ENCODE measurements at places on chromosomes 5 and 9.

- DNase-seq = no peak
These were observed 77.8 kb upstream of the RAPGEF1 start for GRCh38 chr9:131817627-131818026.

- no peak for DNase-seq
These were observed 45.5 kb upstream of the KIF2A start for GRCh38 chr5:62260513-62260912.

DNA sequence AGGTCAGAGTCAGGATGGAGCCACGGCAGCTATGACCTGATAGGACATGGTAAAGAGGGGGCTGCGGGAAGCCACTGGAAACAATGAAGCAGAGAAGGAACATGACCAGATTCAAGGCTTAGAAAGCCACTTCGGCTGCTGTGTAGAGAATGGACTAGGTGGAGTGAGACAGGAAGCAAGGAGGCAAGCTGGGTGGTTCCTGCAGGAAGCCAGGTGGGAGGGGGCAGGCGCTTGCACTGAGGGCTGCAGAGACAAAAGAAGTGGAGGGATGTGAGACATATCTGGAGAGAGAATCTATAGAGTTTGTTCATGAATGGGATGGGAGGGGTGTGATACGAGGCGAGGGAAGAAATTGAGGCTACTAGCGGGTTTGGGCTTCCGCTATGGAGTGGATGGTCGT, 19.0 kb upstream of the N4BP3 start:
- DNase-seq = no peak

- no peak for DNase-seq
These were observed 32.3 kb downstream of the GLRA1 start for GRCh38 chr5:151892393-151892792.

DNA sequence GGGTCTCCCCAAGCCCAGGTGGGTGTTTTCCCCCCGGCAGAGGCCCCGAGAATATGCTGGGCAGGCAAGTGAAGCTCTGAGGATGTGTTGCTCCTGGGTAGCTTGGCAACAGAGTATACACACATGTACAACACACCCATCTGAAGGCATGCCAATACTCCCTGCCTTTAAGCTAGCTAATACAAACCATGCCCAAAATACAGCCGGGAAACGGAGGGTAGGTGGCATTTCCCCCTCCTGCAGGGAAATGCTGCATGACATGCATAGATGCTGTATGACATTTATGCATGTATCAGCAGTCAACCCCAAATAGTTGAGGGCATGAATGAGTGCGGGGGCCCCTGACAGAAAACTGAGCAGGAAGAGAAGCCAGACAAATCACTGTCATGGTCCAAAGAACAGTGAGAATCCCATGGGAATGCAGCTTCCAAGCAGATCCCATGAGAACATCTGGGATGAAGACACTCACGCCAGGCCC, 614.1 kb downstream of the EBF1 start:
- DNase-seq = no peak

GRCh38 chr5:95822542-95823181, at the start of gene GLRX:
Gene GLRX, minus strand, starts transcription at chr5:95822726. Its CDS starts 64 bp downstream, at chr5:95822662.
- peak; percentile 48 for DNase-seq

DNA sequence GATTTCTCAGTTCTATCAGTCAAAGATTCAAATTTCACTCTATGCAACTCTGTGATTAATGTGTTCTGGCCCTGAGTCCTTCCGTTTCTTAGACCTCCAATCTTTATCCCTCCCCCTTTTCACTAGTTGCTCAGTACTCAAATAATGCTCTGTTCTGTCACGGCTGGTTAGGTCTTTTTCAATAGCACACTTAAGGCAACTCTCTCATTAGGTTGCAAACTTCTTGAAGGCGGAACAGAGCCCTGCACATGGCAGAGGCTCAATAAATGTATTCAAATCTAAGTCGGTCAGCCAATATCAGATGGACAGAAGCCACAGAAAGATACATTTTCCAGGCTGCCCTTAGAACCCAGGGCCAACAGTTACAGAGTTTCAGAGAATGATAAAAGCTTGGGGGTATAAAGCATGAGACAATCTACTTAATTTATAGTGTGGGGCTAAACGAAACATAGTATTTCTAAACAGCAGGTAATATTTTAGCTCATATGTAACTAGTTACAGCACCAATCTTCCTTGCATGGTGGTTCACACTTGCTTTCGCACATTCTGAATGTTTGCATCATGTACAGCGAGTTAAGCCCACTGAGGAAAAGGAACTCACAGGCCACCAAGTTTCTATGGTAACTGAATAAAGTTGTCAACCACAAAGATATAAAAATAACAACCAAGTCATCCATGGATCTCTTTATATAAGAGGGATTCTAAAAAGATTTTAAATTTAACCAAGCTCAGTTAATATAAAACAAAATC, 67.1 kb upstream of the GOLPH3 start:
- DNase-seq = no peak

GRCh38 chr5:150021491-150022157, 21.1 kb downstream of the HMGXB3 start:
- DNase-seq = no peak

- no peak for DNase-seq
These were observed 130.4 kb downstream of the CRB2 start for GRCh38 chr9:123486431-123486830.

GRCh38 chr5:158739951-158740757, 359.6 kb downstream of the EBF1 start:
- no peak for DNase-seq

- no peak for DNase-seq
These were observed 73.6 kb downstream of the PIP5K1B start for GRCh38 chr9:68778635-68779034.

GRCh38 chr9:36109071-36109470, 27.5 kb upstream of the GLIPR2 start:
- DNase-seq = no peak

DNA sequence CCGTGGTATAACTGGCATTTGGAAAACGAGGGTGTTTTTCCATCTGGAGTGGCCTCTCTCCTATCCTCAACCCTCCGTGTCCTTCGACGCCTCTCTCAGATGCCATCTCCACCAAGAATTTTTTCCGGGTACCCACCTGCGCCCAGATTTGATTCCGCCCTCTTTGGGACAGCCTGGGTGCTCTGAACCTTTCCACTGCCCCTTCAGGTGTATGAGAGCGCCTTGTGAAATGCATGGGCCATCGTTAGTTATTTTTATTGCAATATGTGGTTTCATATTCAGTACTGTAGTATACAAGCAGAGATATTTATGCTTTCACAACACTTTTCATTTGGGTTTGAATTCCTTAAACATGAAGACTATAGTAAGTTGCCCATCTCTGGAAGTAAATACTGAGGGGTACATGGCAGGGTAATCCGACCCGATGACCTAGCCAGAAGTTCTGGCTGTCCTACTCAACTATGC, 78.2 kb upstream of the IFNE start:
- DNase-seq = no peak

DNA sequence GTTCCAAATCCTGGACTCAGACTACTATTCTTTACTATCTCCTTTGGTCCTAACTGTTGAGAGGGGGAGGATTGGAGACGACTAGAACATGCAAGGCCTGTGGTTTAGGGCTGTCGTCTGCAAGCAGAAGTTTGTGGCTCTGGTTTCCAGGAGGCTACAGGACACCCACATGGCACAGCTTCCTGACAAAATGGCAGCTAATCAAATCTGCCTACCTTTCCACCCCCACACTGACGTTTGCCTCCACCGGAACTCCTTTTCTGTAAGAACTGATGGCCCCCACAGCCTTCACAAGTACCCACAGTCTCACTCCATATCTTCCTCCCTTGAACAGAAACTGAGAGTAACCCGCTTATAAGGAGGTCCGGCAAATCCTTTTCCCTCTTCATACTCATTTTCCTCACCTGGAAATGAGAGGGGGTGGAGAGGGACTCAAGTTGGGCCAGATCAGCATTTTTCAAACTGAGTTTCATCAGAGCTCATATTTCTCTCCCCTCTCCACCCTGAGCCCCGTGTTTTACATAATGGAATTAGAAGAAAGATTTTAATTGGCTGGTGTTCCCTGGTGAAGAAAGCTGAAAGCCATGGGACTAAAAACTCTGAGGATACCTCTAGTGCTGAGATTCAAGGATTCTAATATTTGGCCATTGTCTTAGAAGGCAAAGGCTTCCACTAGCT, 5.2 kb downstream of the SLC31A2 start:
- peak; percentile 53 for DNase-seq

DNA sequence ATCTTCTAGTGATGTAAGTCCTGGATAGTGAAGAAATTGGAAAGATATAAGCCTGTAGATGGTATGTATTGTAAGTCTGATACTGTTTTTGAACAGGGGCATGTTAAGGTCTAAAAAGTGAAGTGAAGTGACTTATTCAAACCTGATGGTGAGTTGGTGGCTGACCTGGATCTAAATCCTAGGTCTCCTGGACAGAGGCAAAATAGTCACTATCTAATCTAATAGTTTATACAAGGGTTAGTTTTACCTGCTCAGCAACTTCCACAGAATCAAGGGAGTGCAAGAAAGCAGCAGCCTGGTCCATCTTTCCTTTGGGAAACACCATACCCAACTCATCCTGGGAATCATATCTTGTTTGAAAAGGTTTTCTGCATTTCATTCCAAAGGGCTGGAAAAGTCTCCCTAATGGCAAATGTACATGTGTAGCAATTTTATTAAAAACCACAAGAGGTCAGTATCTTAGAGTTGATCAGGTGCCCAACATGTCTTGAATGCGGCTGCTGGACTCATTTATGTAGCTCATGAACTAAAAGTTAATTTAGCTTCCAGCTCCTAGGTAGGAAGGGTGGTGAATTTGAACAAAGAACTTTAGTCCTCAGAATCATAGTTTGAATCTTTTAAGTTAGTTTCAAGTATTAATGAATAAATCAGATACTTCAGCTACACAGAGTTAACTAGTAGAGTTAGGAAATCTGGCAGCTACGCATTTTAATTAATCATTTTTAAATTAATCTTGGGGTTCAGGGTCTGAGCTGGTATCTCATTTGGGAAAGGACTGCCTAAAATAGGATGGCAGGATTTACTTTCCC, 26.0 kb downstream of the SKP2 start:
- no peak for DNase-seq

DNA sequence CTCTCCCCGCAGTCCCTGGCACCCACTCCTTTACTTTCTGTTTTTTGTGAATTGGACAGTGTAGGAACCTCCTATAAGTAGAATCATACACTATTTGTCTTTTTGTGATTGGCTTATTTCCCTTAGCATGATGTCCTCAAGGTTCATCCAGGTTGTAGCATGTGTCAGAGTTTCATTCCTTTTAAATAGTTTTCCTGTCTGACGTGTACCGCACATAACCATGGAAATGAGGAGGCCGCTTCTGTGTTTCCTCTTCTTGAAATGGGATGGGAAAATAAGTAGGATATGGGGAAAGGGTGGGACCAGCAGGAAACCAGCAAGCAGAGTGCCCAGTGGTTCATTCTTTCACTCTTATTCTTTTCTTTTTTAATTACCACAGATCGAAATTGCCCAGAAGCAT, 72.6 kb upstream of the ENTREP1 start:
- no peak for DNase-seq

GRCh38 chr9:8857926-8858595, 1058.5 kb upstream of the DMAC1 start:
- peak; percentile 21 for DNase-seq

DNA sequence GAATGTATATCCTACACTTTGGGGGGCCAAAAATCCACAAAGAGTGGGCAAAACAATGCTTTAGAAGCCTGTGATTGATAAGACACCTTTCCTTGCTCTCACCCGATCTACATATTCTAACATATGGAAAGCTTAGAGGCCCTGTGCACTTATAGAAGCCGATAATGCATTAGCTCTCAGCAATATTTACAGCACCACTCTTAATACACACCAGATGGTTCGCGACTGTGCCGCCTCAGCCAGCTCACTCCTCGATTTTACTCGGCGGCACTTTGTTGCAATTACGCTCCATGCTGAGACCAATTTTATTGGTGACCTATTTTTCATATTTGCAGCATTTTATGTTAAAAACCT, 18.8 kb downstream of the NR2F1 start:
- DNase-seq = no peak

DNA sequence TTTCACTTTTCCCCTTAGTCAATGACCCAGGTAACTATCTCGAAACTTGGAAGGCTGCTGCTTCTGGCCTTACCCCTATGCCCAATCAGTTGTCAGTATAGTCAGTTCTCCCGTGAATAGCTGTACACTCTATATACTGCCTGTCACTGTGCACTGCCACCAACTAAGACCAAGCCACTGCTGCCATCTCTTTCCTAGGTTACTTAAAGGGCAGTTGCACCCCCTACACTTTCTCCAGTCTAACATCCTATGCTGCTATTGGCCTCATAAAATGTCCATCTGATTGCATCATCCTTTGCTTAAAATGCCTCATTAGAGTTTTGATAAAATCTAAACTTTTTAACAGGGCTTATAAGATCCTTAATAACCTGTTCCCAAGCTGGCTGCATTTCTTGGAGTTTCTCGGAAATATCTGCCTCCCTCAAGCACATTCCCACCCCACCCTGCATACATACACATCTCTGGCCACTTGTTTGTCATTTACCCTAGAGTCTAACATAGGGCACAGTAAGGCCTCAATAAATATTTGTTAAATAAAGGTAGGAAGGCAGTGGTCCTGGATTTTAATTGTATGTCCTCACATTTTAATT, 32.8 kb upstream of the TNFAIP8 start:
- no peak for DNase-seq

- no peak for DNase-seq
These were observed 34.5 kb downstream of the KCTD16 start for GRCh38 chr5:144205141-144205551.

DNA sequence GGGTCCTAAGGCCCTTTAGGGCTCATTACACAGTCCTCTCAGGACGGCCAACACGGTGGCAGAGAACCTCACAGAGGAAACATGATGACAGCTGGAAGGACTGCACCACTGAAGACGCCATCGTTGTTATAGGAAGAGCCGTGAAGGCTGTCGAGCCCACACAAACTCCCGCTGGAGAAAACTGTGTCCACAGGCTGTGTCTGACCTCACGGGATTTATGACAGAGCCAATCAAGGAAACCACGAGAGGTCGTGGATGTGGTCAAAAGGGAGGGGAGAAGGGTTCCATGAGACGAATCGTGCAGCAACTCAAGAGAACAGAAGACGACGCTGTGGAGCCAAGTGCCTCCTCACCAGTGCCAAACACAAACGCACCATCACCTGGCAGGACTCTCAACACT, 12.2 kb downstream of the QSOX2 start:
- DNase-seq = no peak

GRCh38 chr5:168713051-168713450, 133.9 kb upstream of the PANK3 start:
- no peak for DNase-seq
